Stimulated activated CD8-positive, alpha-beta memory T cell treated with anti-CD3 and anti-CD28 coated beads, Interleukin-12 subunit alpha, Interleukin-12 subunit beta, amount 100 ng/mL, for 1 hour (primary cell): ENCODE measurements at places on chromosomes 16 and 17.

DNA sequence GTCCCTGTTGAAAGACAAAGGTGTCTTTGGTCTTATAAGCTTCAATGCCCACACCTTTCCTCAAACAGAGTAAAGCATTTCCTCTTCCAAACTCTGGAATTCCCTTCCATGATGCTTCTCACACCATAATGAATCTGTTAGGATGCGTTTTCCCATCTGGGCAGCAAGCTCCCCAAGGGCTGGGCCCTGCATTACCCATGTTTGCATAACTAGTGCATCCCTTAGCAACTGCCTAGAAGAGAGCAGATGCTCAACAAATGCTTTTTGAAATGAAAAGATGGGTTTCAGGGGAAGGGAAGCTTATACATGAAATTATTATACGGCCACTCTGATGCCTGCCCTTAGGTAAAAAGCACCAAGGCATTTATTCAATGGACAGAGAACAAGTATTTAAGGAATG, 124.5 kb upstream of the CCL2 start:
- no peak for DNase-seq

DNA sequence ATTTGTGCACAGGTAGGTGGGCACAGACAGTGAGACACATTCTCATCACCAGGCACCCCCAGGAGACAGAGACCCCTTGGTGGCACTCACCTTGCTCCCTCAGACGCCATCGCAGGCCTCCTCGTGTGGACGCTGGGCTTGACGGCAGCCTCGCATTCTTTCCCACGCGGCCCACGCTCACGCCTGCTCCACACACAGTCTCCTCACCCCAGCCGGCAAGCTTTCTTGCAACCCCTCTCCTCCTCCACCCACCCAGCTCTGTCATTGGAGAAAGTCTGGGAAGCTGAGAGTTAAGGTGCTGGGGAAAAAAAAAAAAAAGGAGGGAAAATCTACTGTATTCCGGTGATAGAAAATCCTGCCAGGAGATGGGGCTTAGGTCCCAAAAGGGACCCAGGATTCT, 14.8 kb downstream of the SGCA start:
- no peak for DNase-seq

DNA sequence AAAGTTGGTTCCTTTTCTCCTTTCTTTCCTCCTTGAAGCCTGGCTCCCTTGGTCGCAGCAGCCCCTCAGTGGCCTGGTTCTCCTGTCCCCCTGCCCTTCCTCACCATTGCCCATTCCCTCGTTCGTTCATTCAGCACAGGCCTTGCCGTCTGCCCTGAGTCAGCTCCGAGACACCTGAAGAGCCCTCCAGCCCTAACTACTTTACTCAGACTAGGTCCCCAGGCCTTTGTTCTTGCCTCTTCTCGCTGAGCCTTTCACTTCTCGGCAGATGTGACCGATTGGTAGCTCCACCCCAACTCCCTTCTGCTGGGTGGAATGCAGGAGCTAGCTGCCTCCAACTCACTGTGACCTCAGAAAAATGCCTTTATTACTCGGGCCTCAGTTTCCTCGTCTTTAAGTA, 7.0 kb upstream of the ADAM11 start:
- DNase-seq: no peak

DNA sequence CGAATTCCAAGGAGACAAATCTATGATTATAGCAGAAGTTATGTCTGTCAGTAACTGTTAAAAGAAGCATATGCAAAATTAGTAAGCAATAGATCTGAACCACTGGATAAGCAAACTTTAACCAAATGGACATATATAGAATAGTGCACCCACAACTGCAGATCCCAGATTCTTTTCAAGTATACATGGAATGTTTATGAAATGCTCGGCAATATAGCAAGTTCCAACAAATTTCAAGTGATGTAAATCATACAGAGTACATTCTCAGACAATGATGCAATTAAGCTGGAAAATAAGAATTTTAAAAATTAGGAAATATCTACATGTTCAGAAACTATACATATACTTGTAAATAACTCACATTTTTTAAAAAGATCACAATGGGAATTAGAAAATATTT, 8.4 kb upstream of the HELZ start:
- no peak for DNase-seq

DNA sequence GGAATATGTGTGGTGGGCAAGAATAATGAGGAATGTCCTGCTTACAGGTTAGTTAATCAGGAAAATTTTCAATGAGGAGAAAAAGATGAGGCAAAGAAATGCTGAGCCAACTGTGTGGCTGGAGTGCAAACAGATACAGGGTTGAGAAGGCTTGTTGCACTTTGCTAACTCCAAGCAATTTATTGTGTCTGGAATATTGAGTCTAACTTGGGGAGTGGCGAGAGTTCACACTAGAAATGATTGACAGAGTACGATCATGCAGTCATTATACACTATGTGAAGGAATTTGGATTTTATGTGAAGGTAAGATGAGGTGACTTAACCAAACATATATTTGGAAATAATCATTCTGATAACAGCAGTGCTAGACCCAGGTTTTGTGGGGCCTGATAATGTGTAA, 185.0 kb upstream of the ELAC2 start:
- DNase-seq: no peak

DNA sequence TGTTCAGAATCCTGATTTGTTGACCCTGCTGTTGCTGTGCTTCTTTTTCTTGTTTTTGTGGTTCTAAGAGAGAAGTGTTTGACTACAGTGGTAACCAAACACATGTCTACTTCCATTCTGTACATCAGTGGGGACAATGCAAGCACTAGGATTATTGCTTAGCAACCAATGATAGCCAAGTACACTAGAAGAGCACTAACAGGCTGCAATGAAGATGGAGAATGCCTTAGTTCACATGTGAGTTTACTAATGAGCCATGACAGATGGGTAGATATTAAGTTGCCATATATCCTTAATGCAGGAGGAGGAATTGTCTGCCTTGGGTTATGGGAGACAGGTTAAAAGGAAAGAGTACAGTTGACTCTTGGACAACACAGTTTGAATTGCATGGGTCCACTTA, 8.3 kb downstream of the EFCAB5 start:
- DNase-seq: no peak

DNA sequence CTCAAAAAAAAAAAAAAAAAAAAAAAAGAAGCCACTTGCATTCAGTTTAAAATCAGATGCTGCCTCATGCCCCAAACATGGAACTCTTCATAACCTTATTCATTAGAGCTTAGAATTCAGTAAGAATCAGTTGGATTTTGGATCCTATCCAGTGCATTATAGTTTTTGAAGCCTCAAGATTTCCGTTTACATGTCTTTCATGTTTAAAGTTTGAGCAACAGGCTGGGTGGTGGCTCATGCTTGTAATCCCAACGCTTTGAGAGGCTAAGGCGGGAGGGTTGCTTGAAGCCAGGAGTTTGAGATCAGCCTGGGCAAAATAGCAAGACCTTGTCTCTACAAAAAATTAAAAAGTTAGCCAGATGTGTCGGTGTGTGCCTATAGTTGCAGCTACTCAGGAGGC, 55.0 kb downstream of the SNTB2 start:
- no peak for DNase-seq

- DNase-seq: no peak
These were observed 14.5 kb downstream of the CYB561 start for GRCh38 chr17:63431618-63431938.

GRCh38 chr16:85393674-85394451, 219.3 kb upstream of the GSE1 start:
- DNase-seq: peak; percentile 42

DNA sequence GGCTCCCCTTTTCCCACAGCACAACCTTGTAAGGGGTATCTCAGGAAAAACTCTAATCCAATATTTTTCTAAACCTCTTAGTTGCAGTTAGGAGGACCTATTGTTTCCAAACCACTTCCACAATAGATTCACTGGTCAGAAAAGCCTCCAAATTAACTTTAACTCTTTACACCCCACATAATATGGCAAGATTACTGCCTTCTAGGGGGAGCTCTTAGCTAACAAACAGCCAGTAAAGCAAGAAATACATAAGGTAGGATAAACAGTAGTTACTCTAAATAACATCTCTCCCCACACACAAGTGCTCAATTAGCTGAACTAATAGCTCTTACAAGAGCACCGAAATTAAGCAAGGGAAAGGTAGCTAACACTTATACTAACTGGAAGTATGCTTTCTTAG, 192.1 kb upstream of the KIF2B start:
- no peak for DNase-seq

- no peak for DNase-seq
These were observed 214.1 kb upstream of the GOT2 start for GRCh38 chr16:58948244-58948643.

DNA sequence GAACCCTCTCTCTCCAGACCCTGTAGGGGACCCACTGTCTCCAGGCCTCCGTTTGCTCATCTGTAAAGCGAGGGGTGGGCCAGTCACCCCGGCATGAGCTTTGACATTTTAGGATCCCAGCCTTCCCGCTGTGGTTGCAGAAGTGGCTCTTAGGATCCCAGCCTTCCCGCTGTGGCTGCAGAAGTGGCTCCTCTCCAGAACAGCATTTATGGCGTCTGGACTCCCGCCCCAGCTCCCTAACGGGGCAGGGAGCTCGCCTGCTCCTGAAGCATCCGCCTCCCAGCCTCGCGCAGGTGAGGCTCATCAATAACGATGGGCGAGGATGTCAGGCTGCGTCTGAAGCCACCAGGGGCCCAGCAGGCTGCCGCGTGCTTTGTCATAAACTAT, 222.3 kb upstream of the TNRC6C start:
- no peak for DNase-seq

- DNase-seq: no peak
These were observed 239.4 kb downstream of the IRF8 start for GRCh38 chr16:86138121-86139085.

- DNase-seq: no peak
These were observed 35.3 kb downstream of the PRMT7 start for GRCh38 chr16:68345958-68346635.

DNA sequence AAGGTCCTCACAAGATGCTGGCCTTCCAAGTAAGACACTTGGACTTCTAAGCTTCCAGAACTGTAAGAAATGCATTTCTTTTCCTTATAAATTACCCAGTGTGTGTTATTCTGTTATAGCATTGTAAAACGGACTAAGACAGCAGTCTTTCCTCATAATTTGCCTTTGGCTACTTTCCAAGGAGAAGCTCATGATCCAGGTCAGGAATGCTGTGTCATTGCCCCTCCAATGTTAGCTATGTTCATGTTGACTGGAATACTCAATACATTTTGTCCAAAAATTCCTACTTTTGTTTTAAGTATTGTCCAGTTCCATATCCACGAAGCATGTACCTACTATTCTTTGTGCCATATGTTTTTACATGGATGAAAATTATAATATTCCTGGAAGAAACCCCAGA, 234.6 kb downstream of the HS3ST3A1 start:
- no peak for DNase-seq

DNA sequence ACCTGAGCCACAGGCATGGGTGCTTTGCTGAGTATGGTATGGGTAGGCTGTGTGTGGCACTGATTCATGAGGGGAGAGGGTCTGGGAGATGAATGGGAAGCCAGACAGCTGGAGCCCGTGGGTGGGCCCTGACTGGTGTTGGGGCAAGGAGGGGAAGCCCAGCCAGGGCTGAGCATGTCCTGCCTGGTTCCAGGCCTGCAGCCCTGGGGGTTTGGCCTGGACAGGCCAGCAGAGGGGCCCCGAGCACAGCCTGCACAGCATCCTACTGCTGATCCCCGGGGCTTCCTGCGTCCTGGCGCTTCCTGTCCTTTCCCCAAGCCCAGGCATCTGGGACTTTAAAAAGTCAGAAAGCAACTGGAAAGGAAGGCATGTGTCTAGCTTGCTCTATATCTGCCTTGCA, 4.6 kb upstream of the MVD start:
- no peak for DNase-seq

- no peak for DNase-seq
These were observed 16.8 kb upstream of the NKD1 start for GRCh38 chr16:50531359-50531758.

- no peak for DNase-seq
These were observed 26.5 kb upstream of the C16orf87 start for GRCh38 chr16:46857368-46857945.

GRCh38 chr16:820748-821147, 20.2 kb upstream of the GNG13 start:
- no peak for DNase-seq

DNA sequence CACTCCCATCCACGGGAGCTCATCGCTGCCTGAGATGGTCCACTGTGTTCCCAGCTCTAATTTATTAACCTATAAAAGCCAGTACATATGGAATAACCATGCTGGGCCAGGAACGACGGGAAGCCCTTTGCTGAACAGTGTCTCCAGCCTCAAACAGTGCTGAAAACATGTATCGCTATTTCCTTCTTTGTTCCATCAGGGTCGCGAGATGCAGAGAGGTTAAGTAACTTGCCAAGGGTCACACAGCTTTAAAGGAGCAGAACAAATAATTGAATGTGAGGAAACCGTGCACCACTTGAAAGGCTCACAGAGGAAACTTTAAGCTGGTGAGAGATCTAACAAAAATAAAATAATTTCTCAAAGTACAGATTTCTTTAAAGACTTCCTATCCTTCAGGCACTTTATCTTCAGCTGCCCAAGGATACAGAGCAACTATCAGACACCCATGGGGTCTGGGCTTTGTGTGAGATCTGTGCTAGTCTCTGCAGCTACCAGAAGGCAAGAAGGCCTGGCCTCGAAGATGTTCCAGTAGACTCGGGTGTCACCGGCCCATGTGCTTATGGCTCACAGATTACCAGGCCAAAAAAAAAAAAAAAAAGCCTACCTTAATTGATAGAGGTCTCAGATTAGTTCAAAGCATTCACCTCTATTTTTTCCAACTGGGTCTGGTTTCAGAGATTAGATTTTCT, 207.8 kb upstream of the FOXF1 start:
- no peak for DNase-seq

- DNase-seq: no peak
These were observed 2.1 kb downstream of the CFAP20 start for GRCh38 chr16:58127033-58127556.

DNA sequence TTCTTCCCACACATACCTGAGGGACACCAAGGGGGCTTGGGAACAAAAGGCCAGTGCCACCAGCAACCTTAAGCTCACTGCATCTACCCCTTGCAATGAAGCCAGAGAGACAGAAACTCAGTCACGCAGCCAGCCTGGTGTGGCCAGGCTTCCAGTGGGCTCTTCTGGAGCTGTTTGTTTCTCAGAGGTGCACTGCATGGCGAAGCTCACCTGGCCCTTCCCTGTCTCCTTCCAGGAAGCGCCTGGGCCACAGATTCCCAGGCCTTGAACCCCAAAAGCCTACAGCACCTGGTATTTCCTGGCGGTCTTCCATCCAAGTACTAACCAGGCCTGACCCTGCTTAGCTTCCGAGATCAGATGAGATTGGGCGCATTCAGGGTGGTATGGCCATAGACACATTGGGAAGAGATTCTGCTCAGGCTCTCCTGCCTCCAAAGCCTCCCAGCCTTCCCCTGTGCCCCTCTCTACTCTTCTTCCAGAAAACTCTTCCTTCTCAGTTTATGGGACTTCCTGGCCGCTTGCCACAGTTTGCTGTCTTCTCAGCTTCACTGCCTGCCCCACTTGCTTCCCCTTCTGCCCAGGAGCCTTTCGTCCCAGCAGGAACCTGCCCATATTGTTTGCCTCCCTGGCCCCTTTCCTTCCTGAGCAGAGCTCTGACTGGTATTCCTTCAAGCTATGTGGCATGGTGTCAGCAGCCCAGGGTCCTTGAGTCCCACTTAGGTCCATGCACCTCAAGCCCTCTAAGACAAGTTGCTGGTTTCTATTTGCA, 1.6 kb downstream of the CISD3 start:
- no peak for DNase-seq
